ENCODE measurements at places on chromosomes 5 and 9. TPM values are rescaled to one million over a fixed set of nuclear protein-coding genes. Genes with fewer than 3 reads are reported as not detected.

DNA sequence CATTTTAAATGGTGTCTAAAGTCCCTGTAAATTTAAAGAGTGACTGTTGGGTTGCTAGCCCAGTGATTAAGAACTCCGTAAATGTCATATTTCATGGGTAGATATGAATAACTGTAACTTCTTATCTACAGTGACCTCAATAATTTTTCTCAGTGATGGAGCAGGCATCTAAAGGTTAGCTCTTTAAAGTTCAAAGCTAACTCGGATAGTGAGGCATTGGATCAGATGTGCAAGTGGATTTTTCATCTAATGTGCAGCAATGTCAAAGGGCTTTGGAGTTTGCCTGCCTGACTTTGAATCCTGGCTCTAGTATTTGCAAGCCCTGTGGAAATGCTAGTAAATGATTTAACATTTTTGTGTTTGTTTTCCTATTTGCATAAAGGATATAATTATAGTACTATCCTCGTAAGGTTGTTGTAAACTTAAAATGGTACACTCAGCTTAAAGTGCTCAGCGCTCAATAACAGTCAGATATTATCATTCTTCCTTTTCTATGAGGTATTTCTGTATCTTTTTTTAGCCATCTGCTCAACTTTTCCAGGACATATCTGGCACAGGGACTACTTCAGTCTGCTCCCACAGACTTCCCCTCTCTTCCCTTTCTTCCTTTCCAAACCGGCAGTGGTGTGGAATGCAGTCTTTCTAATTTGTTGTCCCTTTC is 163.7 kb upstream of the ELL2 start:
- no peak for DNase-seq

- no peak for DNase-seq
Measured at GRCh38 chr5:59746241-59746765, 147.2 kb downstream of the PDE4D start.

DNA sequence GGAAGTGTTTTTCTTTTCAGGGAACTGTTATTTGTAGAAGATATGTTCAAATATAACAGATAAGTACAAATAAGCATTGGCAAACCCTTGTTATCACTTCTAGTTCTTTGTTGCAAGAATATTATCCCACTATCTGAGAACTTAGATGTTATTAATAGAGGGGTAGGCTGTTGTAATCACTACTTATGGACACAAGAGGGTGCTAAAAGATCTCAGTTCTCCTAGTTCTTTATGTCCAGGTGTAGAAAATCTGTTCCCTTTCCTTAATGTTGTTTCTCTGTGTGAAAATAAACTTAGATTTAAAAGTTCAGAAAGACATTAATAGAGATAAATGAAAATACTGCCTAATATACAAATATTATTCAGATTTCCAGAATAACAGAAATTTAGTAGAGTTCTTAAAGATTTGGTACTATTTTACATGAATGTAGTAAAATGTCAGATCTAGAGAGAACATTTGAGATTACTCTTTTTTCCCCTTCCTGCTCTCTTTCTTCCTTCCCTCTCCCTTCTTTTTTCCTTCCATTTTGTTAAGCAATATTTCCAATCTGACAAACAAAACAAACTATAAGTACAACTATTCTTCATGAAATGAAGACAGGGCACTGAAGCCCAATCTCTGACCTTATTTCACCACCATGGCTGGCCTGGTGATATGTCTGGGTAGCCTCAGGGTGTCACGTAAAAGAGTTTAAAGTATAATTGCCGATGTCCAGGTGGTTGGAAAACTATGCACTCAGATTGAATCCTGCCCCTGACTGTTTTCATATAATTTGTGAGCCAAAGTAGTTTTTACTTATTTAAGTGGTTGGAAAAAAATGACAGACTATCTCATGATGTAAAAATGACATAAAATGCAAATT is 43.6 kb upstream of the C5orf46 start:
- no peak for DNase-seq

DNA sequence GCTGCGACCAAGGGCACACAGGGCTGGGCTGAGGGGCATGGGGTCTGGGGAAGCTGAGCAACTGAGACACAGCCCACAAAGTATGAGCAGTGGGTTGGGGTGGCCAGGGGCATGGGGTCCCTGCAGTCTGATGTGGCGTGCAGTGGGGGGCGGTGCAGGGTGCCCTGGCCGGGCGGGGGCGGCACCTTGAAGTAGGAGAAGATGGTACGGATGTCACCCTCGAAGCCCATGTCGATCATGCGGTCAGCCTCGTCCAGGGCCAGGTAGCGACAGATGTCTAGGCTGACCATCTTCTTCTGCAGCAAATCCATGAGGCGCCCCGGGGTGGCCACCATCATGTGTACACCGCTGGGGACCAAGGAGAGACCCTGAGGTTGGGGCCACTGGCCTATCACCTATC is 3.3 kb downstream of the DDX41 start:
- DNase-seq, result no peak

GRCh38 chr5:11619339-11620024 is 284.8 kb downstream of the CTNND2 start:
- DNase-seq, result no peak

- no peak for DNase-seq
Measured at GRCh38 chr9:131395157-131396098, 1.5 kb downstream of the PRRC2B start.

DNA sequence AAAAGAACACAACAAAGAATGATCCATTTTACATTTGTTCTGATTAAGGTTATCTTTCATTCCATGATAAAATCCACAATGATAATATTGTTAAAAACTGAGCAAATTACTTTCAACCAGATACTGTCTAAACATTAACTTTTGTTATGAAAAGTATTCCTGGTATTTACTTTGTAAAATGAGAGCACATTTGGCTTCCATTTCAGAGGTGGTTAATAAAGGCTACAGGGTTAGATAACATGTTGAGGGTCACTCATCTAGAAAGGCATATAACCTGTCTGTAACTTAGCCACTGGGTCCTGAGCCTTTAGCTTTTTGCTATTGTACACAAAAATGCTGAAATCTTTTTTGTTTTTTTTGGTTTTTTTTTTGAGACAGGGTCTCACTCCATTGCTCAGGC is 99.3 kb downstream of the ANXA2R start:
- DNase-seq, result no peak

The KCNIP1 gene
- total RNA-seq, result 0.52 TPM

GRCh38 chr5:109196087-109196822 is 213.5 kb downstream of the PJA2 start:
- no peak for DNase-seq

DNA sequence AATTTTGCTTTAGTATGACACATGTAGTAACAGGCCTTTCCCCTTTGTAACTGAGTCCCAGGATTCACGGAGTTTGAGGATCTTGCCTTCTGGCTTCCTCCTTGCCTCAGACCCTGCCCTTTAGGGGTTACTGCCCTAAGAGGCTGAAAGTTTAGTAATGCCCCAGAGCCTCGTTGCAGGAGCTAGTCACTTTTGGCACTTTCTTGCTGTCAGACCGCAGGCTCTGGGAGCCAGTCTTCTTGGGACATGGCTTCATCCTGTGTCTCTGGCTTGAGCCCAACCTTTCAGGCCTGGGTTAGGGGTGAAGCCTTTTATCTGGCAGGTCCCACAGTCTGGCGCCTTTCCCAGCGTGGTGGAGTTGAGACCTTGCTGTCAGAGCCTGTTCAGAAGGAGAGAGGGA is 185.6 kb upstream of the DMRT1 start:
- DNase-seq, result no peak

DNA sequence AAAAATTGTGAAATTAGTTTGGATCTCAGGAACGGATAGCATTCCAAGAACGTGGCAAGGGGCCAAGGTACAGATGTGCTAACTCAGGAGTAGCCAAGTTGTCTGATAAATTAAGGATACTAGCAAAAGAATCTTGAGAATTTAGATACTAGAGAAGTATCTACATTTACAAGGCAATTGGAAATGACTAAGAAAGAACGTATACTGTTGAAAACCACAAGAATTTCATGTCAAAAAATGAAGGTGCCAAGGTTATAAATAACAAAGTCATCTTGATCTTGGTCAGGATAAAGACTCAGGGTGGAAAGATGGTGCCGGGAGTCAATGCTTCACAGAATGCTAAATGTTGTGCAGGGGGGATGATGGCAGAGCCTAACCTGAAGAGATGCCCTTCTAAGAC is 19.2 kb downstream of the CAPSL start:
- no peak for DNase-seq

- peak; percentile 51 for DNase-seq
Measured at GRCh38 chr5:56669534-56670483, 145.5 kb upstream of the MAP3K1 start.

DNA sequence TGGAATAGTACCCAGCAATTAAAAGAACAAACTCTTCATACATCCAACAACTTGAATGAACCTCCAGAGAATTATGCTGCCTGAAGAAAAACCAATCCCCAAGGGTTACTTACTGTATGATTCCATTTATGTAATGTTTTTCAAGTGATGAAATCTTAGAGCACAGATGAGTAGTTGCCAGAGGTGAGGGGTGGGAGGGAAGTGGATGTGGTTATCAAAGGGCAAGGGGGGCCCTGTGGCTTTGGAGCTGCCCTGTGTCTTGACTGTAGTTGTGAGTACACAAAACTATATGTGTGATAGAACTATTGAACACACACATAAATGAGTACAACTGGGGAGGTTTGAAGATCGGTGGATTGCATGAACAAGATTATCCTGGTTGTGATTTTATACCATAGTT is 115.8 kb upstream of the SLC25A48 start:
- no peak for DNase-seq

- DNase-seq, result no peak
Measured at GRCh38 chr9:93035821-93036351, 22.6 kb upstream of the SUSD3 start.

The IL9 gene
- total RNA-seq, result not detected

The PAEP gene
- not detected for total RNA-seq

GRCh38 chr5:171888051-171888481 is 102.4 kb downstream of the SMIM23 start:
- DNase-seq, result no peak

DNA sequence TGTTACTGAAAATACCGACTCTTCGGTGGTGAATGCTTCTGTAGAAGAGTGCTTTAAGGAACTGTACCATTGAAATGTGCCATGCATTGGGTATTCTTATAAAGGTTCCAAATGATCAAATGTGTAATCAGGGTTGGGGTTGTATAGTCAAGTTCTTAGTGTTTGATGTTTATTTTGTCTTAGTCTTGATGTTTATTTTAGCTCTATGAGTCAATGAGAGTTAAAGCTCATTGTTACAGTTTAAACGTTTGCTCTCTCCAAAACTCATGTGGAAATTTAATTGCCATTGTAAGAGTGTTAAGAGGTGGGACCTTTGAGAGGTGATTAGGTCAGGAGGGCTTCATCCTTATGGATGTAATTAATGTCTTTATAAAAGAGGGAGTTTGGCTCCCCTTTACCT is 153.0 kb downstream of the FER start:
- no peak for DNase-seq

DNA sequence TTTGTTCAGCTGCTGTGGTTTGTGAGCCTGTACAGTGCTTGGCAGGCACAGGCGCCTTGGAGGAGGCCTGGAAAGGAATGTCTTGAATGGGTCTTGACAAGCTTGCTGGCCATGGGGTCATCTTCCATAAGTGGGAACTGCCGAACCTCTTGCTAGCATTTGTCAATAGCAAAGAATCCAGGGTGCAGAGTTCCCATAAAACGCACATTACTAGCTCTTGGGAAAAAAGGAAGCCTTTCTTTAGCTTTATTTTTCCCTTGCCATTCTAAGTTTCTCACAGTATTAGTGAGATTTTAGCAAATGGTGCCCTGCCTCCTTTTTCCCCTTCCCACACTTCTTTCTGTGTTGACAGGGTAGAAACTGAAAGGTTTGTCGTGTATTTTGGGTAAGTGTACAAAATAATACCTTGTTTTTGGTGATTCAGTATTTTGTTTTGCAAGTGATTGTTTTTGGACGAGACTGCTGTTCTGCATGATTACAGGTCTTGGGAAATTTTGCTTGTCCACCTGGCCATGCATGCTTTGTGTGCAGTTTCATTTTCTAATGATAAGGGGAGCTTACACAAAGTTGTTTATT is 82.0 kb downstream of the ADGRV1 start:
- DNase-seq, result no peak

- DNase-seq, result no peak
Measured at GRCh38 chr5:37957218-37957617, 117.4 kb upstream of the GDNF start.

- no peak for DNase-seq
Measured at GRCh38 chr5:61796773-61797172, 464.7 kb downstream of the ZSWIM6 start.

GRCh38 chr5:137344723-137345322 is 154.3 kb downstream of the SPOCK1 start:
- DNase-seq, result peak; percentile 82

The FCHO2 gene
- 15.7 TPM for total RNA-seq

DNA sequence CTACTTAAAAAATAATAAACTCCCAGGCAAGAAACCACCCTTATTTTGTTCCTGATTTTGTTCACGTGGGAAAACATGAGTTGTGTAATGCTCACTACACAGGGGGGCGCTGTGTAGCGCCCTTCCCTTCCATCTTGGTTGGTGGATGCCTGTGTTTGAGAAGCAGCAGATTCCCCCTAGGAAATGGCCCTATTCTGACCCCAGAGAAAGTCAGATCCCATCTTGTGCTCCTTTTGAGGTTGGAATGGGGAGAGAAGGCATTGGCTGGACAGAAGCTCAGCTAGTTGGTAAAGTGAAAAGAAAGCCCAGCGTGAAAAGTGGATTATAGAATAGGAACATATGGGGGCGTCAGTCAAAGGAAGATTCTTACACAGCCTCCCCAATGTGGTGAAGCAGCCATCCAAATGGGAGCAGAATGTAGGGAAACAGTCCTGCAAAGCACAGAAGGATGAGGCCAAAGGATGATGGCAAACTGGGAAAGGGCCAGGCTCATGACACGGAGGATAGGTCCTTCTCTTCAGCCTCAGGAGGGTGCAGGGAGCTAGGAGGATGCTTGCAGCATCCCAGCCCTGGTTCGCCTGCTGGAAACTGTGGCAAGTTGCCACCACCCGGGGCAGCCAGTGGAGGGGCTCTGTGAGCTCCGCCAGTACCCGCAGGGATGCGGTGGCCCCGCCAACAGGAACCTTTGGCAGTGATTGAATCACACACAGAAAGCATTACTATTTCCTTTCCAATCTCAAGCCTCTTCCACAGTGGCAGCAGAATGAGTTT is 314.2 kb upstream of the DAP start:
- DNase-seq, result no peak

Data from H1 (cell line).